ENCODE measurements at places on chromosomes 6 and 20. TPM values are rescaled to one million over a fixed set of nuclear protein-coding genes. Genes with fewer than 3 reads are reported as not detected.

The CALHM5 gene
- total RNA-seq = 0.05 TPM

The FAM83B gene
- total RNA-seq = not detected

The MYLK2 gene
- 0.66 TPM for total RNA-seq

The ASIP gene
- total RNA-seq = not detected

The GSTA2 gene
- not detected for total RNA-seq

The CCN2 gene
- total RNA-seq = 68.5 TPM
